ENCODE measurements at places on chromosomes 7 and 10.

DNA sequence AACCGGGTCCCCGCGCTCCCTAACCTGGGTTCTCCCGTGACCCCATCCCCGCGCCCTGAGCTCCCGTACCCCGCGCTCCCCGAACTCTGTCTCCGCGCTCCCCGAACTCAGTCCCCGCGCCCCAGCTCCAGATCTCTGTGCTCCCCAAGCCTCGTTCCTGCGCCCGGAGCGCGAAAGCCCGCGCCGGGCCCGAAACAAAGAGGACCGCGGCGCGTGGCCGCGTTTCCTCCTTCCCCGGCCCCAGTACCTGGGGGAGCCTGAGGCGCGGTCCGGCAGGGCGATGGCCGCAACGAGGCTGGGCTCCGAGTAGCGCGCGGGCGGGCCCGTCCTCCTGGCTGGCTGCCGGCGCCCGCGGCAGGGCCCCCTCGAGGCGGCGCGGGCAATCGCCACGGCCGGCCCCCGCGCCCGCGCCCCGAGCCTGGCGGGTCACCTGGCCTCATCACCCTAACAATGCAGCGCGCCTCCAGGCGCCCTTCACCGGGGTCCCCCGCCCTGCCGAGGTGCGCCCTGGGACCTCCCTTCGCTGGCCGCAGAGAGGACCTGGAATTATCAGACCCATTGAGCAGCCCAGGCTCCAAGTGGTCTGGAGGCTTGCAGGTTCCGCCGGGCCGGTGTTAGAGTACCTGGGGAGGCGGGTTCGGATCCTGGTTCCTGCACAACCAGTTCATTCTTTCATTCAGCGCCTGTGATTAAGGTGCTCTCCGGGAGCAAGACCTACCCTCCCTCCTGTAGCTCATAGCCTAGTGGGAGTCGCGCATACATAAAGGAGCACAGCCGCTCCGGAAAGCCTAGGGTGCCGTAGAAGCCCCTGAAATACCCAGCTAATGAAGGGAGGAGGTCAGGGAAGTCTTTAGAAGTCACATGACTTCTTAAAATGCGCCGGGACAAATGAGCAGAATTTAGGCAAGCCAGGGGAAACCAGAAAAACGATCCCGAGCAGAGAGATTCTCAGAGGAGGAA, at the start of gene TNS3:
Gene TNS3 (minus strand): TSS at position 308 of the 960 bp plus-strand sequence. CDS start 142,475 bp downstream, outside the sequence.
- peak; percentile 52 for DNase-seq

- peak; percentile 54 for DNase-seq
These were observed 61.7 kb downstream of the PALD1 start for GRCh38 chr10:70540089-70540788.

DNA sequence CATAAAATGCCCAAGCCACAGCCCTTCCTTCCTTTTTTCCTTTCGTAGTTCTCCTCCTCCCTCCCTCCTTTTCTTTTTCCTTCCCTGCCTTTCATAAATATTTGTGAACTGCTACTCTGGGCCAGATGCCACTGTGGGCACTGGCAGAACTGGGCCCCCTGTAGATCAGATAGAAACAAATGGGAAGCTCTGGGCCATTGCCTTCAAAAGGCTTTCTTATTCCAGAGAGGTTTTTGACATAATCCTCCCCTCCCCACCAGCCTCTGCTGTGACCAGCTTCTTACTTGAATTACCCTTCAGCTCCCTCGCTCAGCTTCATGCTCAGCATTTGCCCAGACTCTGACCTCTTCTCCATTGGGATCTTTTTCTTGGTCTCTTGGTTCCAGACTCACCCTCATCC, 886.8 kb downstream of the LRMDA start:
- DNase-seq: no peak

GRCh38 chr10:6650586-6650985, 70.5 kb upstream of the PRKCQ start:
- no peak for DNase-seq

Data from dermis blood vessel endothelial cell (primary cell).